ENCODE measurements at places on chromosomes 13 and 19.

- DNase-seq, result peak; percentile 28
Observed at GRCh38 chr19:47637550-47637949, 28.6 kb downstream of the BICRA start.

DNA sequence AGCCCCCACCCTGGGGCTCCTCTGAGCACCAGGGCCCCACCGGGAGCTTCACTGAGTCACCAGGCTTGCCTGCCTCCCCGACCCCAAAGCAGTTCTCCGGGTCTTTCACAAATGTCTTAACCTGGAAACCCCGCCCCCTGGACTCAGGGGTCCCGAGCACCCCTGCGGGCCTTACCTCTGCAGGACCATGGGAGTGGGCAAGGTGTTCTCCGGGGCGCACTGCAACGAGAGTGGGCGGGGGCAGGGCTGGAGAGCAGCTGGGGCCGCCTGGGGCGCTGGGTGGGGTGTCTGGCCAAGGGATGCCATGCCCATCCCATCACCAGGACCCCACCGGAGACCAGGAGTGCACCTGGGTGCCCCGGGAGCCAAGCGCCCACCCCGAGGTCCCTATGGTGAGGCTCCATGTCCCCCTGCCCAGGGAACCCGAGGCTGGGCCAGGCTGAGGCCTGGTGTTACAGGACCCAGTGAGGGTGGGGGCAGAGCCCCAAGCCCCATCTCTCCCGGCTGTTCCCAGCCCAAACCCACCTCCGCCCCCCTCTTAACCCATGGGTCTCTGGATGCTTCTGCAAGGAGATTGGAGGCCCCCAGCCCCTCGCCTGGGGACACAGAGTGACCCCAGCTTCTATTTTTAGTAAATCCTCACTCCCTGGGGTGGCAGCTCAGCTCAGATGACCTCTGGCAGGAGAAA lies 10.9 kb downstream of the MKNK2 start:
- no peak for DNase-seq

DNA sequence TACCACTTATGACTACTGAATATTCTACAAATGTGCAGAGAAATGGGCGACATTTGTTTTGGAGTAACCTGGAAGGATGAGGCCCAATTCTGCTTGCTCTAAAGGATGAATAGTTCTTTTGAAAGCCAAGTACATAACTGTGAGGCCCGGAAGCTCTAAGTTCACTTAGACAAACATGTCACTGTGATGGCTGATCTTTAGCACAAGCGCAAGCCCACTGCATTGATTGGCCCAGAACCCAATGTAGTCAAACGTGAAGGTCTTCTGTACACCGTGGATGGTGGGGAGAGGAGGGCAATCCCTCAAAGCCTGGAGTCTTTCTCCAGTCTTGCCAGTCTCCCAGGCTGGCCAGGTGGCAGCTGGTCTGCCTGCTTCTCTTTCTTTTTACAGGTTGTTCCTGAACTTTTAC lies 139.6 kb downstream of the RFC3 start:
- no peak for DNase-seq

DNA sequence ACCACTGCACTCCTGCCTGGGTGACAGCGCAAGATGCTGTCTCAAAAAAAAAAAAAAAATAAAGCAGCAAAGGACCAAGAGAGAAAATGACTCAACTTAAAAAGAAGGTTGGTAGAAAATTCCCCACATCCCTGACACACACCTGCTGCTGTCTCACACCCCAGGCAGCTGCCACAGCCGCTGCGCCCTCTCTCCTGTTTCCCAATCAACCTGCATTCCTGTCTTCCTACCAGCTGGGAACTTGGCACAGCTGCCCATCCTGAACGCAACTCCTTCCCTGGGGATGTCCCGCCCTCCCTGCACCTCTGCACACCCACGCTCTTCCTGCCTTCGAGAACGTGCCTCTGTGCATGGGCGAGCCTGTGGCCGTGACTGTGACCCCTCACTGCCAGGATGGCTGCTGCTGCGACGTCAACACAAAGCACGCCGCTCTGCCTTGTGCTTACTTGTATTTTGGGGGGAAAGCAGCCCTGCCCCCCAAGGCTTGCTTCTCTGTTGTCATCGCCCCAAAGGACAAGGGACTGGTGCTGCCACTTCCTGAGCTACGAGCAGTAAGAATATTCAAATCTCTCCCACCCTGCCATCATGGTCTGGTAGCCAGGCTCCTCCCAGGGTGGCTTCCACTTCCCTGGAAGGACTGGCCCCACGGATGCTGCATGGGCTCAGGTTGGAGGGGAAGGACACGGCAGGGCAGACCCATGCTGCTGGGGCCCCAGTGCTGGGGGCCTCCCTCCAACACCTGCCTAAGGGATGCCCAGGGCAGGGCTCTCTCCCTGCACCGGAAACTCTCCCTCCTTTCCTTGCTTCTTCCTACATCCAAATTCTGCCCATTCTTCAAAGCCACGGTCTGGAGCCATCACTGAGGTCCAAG lies 20.7 kb downstream of the SH3GL1 start:
- no peak for DNase-seq

GRCh38 chr13:45341799-45342500 lies 967 bp upstream of the TPT1 start:
- peak; percentile 87 for DNase-seq

DNA sequence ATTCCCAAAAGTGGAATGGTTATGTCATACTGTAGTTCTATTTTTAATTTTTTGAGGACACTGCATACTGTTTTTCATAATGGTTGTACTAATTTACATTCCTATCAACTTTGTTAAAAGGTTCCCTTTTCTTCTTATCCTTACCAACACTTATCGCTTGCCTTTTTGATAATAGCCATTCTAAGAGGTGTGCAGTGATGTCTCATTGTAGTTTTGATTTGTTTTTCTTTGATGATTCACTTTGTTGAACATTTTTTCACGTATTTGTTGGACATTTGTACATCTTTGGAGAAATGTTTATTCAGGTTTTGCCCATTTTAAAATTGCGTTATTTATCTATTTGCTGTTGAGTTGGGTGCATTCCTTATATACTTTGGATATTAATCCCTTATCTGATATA lies 188.8 kb upstream of the SPRY2 start:
- no peak for DNase-seq

All from inflammatory macrophage treated with lipopolysaccharide for 4 hours (primary cell).